ENCODE measurements at places on chromosomes 3 and 15.

- DNase-seq, result no peak
Observed at GRCh38 chr15:99662903-99663302, 70.3 kb downstream of the LYSMD4 start.

DNA sequence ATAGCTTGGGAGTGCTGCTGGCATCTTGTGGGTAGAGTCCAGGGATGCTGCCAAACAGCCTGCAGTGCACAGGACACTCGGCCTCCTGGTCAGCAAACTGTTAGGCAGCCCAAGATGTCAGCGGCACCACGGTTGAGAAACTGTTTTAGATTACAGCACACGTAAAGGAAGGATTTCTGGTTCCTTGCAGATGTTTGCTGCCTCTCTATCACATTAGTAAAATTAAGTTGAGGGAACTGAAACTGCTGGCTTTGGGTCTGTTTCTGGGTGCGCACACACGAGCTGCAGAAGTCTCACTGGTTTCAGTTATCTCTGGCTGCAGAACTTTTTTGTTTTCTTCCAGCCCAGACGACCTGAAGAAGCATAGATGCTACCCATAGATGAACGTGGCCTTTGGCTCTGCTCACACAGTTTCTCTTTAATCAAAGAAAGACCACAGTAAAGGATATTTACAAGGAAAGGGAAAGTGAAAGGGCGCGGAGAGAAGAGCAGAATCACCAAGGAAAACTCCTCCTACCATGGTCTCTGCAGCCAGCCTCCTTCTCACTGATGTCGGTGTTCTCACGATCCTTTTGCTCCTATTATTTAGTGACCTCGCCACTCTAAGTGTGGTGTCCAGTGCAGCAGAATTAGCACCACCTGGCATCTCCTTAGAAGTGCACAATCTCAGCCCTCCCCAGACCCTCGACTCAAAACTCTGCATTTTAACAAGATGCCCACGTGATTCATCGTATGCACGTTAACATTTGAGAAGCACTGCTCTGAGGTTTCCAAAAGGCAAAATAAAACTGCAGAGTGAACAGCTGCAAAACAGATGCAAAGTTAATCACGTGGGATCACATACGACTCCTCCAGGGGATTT lies 50.6 kb upstream of the AKAP13 start:
- DNase-seq, result no peak

DNA sequence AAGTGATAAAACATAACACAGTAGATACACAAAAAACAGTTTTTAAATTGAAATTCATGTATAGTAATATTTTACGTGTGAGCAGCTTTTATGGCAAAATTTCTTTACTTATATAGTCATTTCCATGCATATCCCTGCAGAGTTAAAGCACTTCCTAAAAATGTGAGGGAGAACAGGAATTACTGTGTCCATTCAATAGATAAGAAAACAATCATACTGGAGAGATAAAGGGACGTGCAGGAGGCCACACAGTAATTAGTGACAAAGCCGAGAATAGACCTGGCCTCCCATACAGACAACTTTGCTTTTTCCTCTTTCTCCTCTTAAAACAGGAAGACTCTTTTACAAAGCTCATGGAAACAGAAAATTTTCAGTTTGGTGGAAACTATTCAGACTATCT lies 247.5 kb downstream of the CDIN1 start:
- no peak for DNase-seq

DNA sequence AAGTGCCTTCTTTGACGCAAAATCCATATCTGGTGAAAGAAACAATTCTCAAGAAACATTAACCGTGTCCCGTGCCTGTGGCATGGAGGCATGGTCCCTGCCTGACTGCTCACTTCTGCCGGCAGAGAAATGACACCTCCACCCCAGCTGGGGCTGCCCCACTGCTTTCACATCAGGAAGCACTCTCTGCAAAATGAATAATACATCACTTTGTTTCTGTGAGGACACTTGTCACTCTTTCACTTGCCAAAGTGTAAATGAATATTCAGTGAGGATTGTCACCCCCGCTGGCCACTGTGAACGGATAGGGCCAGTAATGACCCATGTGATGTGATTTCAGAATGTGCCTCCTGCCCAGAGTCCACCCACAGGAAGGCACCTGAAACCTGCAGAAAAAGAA lies 31.1 kb upstream of the SLC24A5 start:
- no peak for DNase-seq

DNA sequence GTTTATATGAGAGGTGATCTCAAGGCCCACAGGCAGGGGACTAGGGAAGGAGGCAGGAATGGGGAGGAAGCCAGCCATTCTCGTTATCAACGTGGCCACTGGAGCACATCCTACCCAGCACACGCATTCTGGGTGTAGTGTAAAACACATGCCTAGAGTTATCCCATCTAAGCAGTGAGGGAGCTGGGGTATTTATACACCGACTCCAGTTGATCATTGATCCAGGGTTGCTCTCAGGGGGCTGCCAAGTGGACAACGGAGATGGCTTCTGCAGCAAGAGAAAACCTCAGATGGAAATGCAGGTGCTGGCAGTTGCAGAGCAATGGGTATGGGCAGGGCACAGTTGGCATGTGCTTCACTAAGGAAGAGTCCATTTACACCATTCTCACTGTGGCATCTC lies 30.4 kb upstream of the SYNM start:
- no peak for DNase-seq

- DNase-seq, result no peak
Observed at GRCh38 chr3:118803096-118803476, 231.6 kb downstream of the IGSF11 start.

GRCh38 chr3:70256566-70256965 lies 55.9 kb downstream of the MDFIC2 start:
- no peak for DNase-seq

GRCh38 chr3:196991581-196992460 lies 23.2 kb upstream of the PIGZ start:
- no peak for DNase-seq

GRCh38 chr3:30098653-30099455 lies 507.5 kb upstream of the TGFBR2 start:
- no peak for DNase-seq

- no peak for DNase-seq
Observed at GRCh38 chr3:120472121-120472844, 21.5 kb upstream of the FSTL1 start.

GRCh38 chr15:94263341-94264273 lies 32.2 kb downstream of the MCTP2 start:
- no peak for DNase-seq

Measured in stimulated activated CD4-positive, alpha-beta T cell treated with anti-CD3 and anti-CD28 coated beads, Interleukin-2, amount 100 ng/mL, for 4 hours (primary cell).